Lung (tissue), 17 donors: ENCODE measurements at places on chromosomes 3 and 15.
A peak's percentile ranks its signal among the peaks of the same experiment; 100 is the strongest.

GRCh38 chr3:148606979-148607378 is 90.7 kb upstream of the AGTR1 start:
- DNase-seq: peak; percentile 29

- DNase-seq: no peak
Observed at GRCh38 chr3:3295586-3295985, 116.1 kb upstream of the CRBN start.

- peak; percentile 75 for DNase-seq
Observed at GRCh38 chr3:139797724-139798343, 120.1 kb upstream of the NMNAT3 start.

GRCh38 chr15:39860200-39860599 is 59.9 kb downstream of the GPR176 start:
- no peak for DNase-seq

GRCh38 chr3:32817558-32818228 is at the start of gene TRIM71:
Gene TRIM71, plus strand, starts transcription at chr3:32817997. Its CDS starts 84 bp downstream, at chr3:32818081.
- DNase-seq: peak; percentile 55

DNA sequence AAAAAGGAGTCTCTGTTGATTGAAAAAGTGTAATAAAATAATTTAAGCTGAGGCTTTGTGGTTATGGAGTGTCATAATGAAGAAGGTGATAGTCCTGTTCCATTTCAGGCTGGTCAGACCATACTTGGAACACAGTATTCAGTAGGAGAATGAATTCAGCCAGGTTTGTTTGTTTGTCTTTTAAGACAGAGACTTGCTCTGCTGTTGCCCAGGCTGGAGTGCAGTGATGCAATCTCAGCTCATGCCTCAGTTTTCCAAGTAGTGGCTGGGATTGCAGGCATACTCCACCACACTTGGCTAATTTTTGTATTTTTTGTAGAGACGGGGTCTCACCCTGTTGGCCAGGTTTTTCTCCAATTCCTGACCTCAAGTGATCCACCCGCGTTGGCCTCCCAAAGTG is 33.5 kb downstream of the IQGAP1 start:
- no peak for DNase-seq

- no peak for DNase-seq
Observed at GRCh38 chr15:70508561-70509281, 254.6 kb downstream of the UACA start.

DNA sequence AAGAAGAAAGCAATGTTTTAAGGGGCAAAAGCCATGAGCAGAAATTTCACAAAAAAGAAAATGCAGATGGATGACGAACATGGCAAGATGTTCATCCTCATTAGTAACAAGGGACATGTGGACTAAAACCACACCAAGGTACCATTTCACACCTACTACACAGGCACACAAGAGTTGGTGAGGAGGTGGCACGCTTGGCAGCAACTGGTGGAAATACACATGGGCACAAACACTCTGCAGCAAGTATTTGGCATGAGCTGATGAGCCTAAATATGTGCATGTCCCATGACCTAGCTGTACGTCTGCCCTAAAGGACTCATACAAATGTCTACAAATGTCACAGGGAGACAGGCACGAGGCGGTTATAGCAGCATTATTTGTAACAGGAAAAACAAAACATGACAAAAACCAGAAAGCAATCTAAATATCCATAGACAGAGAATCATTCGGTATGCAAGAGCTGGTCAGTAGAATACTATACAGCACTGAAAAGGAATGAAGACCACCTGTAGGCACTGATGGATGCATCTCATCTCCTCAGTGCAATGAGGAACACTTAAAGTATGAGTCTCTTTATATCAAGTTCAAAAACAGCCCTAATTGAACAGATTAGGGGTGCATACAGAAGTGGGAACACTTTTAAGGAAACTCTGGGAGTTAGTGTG is 11.5 kb upstream of the FBLN2 start:
- no peak for DNase-seq

- no peak for DNase-seq
Observed at GRCh38 chr3:10927551-10927950, 65.0 kb upstream of the SLC6A1 start.

DNA sequence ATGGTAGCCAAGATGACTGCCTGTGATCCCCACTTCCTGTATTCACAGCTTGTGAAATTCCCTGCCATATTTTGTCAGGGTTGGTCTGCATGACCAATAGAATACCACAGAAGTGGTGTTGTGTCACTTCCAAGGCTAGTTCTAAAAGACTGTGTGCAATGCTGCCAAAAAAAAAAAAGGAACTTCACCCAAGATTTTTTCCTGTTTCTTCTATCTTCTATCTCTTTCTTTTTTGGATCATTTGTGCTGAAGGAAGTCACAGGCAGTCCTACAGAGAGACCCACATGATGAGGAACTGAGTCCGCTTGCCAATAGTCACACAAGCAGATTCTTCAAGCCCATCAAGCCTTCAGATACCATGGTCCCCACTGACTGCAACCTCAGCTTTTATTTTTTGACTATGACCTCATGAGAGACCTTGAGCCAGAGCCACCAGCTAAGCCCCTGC is 18.1 kb upstream of the RAF1 start:
- no peak for DNase-seq

DNA sequence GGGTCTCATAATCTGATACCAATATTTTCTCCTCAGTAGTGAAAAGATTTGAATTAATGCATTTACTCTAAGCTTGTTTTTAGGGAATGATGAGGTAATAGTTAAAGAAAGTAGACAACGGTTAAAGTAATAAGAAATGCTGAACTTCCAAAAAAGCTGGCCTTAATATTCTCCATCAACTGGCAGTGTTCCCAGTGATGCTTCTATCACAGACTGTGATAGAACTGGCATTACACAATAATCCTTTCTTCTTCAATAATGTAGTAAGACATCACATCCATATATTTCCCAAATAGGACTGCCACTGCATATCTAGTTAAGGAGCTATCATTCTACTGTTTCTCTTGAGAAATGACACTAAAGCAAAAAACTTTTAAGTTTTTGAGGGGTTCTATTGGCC is 188.7 kb downstream of the IL5RA start:
- DNase-seq: no peak
